Mesothelial cell of epicardium (in vitro differentiated cells): ENCODE measurements at places on chromosomes 4 and X. TPM values are rescaled to one million over a fixed set of nuclear protein-coding genes. Genes with fewer than 3 reads are reported as not detected.

Gene VSIG4
- not detected in 3 replicates for total RNA-seq

Gene SULT1E1
- 118 to 122 TPM (median 121 TPM) in 3 replicates for total RNA-seq

Gene BEND2
- not detected in 3 replicates for total RNA-seq

Gene HOPX
- 2.7 to 3.3 TPM (median 3.1 TPM) in 3 replicates for total RNA-seq

Gene MAGEE1
- 7.0 to 7.9 TPM (median 7.8 TPM) in 3 replicates for total RNA-seq

GRCh38 chrX:126967225-126967624 is 147.7 kb downstream of the PRR32 start:
- no peaks in the 10 kb centered on the region for H3K4me1 ChIP-seq
- H3K27ac ChIP-seq = no peak overlapping the region
- no peaks in the 10 kb centered on the region for H3K27me3 ChIP-seq
- no peak for DNase-seq
- no peak overlapping the region for H3K4me3 ChIP-seq
- no peaks in the 10 kb centered on the region for H3K36me3 ChIP-seq

DNA sequence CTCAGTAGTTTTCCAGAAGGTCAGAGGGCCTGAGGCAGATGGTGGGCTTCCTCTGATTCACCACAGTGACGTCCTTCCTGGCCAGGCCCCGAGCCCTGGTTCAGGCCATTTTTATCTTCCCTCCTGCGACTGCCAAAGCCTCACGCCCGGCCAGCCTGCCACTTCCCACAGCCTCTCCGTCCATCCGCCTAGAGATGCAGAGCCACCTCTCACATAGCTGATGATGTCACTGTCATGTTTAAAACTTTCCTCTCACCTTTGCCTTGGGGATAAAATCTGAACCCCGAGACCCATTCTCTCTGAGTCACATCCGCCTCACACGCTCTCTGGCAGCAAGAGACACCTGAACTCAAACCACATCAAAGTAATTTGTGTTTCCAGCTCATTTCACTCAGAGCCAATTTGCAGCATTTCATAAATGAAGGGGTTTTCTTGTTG is 175.3 kb downstream of the QDPR start:
- DNase-seq = no peak
- H3K4me1 ChIP-seq = no peaks in the 10 kb centered on the region
- no peak overlapping the region for H3K27ac ChIP-seq

GRCh38 chrX:119105826-119106225 is 21.8 kb downstream of the KIAA1210 start:
- H3K4me3 ChIP-seq = no peak overlapping the region
- peaks cover 4% of the 10 kb centered on the region for H3K27me3 ChIP-seq
- DNase-seq = no peak
- H3K27ac ChIP-seq = no peak overlapping the region
- H3K36me3 ChIP-seq = no peaks in the 10 kb centered on the region

DNA sequence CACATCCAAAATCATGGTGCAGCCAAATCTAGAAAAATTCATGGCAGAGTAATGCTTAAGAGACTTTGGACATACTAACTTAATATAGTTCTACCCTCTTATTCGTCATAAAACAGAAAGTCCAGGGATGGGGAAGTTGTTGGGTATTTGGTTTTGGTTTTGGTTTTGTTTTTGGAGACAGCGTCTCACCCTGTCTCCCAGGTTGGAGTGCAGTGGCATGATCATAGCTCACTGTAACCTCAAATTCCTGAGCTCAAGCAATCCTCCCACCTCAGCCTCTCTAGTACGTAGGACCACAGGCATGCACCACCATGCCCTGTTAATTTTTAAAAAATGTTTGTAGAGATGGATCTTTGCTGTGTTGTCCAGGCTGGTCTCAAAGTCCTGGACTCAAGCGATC is 271.8 kb upstream of the TENM3 start:
- no peak for DNase-seq
- H3K36me3 ChIP-seq = peaks cover 3% of the 10 kb centered on the region
- no peaks in the 10 kb centered on the region for H3K27me3 ChIP-seq

- H3K4me3 ChIP-seq = no peak overlapping the region
- peak overlapping the region; percentile 32 for H3K27ac ChIP-seq
- H3K27me3 ChIP-seq = peaks cover 1% of the 10 kb centered on the region
- peaks cover 22% of the 10 kb centered on the region for H3K4me1 ChIP-seq
- DNase-seq = no peak
These were observed 534.4 kb downstream of the MID1IP1 start for GRCh38 chrX:39335513-39336235.

DNA sequence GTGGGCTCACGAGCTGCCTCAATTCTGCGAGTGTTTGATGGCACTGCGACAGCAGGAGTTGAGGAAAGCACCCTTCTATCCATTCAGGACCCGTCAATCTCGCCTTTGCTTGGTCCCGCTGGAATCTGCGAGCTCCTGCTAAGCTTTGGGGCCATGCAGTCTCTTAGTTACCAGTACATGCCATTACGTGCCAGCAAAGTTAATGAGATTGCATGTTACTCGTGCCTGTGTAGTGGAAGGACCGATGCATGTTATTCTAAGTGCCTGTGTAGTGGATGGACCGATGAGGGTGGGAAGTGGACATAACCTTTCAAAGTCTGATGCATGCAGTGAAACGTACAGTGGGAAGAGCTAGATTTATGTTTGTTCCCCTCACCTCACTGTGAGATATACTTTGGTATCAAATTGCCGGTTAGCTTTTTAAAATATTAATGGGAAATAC is 569 bp downstream of the RPS3A start:
- peaks cover 23% of the 10 kb centered on the region for H3K4me1 ChIP-seq
- peak overlapping the region; percentile 99 for H3K4me3 ChIP-seq
- no peaks in the 10 kb centered on the region for H3K27me3 ChIP-seq
- H3K36me3 ChIP-seq = peaks cover 23% of the 10 kb centered on the region
- DNase-seq = no peak

DNA sequence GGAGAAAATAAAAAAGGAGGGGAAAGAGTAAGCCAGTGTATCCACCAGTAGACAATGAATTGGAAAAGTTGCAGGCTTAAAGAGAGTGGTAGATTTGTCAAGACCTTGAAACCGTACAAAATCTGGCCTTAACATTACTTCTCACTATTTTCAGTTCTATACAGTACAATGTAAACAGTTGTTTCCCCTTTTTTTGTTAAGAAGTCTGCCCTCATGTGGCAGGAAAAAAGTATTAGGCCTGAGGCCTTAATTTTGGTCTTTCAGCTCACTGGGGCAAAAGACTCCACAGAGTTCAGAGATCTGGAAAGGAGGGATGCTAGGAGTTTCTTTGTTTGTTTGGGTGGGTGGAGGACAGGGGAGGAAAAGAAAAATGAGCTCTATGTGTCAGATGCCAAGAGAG is 92.8 kb upstream of the CCDC160 start:
- peaks cover 2% of the 10 kb centered on the region for H3K27me3 ChIP-seq
- H3K4me3 ChIP-seq = no peak overlapping the region
- no peaks in the 10 kb centered on the region for H3K36me3 ChIP-seq
- H3K27ac ChIP-seq = no peak overlapping the region
- no peak for DNase-seq

- H3K36me3 ChIP-seq = no peaks in the 10 kb centered on the region
- H3K27ac ChIP-seq = peak overlapping the region; percentile 86
- no peaks in the 10 kb centered on the region for H3K27me3 ChIP-seq
These were observed 86.0 kb downstream of the RTL5 start for GRCh38 chrX:72045552-72046277.

- H3K27me3 ChIP-seq = no peaks in the 10 kb centered on the region
- peaks cover 25% of the 10 kb centered on the region for H3K4me1 ChIP-seq
- no peak for DNase-seq
- no peak overlapping the region for H3K4me3 ChIP-seq
- H3K27ac ChIP-seq = no peak overlapping the region
- no peaks in the 10 kb centered on the region for H3K36me3 ChIP-seq
These were observed 55.5 kb upstream of the TRIM2 start for GRCh38 chr4:153148791-153149190.

GRCh38 chr4:185999207-185999606 is 69.7 kb upstream of the TLR3 start:
- H3K27me3 ChIP-seq = no peaks in the 10 kb centered on the region
- H3K4me1 ChIP-seq = no peaks in the 10 kb centered on the region
- H3K4me3 ChIP-seq = no peak overlapping the region
- DNase-seq = no peak

DNA sequence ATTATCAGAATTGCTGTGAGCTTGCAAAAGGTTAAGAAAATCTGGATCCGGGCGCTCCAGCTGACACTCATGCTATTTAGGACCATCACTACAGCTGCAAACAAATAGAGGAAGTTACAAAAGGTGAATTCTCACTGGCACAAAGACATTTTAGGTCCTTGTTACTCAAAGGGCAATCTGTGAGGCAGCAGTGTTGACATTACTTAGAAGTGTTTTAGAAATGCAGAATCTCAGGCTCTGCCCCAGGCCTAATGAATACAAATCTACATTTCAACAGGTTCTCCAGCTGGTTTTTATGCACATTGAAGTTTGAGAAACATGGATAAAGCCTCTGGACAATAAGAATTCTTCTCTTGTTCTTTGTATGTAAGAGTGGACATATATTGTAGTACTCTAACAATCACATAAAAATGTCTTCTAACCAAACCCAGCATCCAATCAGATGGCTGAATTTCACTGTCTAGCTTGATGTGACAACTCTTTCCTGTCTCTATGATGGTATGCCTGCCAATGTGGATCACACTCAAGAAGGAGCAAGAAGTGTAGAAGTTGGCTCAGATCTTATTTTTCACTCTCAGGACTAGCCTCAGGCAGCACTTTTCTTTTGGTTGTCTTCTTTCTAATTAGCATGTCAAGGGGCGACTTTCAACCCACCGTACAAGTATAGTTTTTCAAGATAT is 18.8 kb downstream of the SLC7A11 start:
- DNase-seq = no peak
- H3K27ac ChIP-seq = no peak overlapping the region
- peaks cover 17% of the 10 kb centered on the region for H3K4me1 ChIP-seq
- H3K36me3 ChIP-seq = peaks cover 2% of the 10 kb centered on the region
- H3K27me3 ChIP-seq = no peaks in the 10 kb centered on the region
- no peak overlapping the region for H3K4me3 ChIP-seq

GRCh38 chr4:24801136-24801855 is 5.9 kb downstream of the SOD3 start:
- H3K27ac ChIP-seq = no peak overlapping the region
- DNase-seq = no peak
- H3K27me3 ChIP-seq = peaks cover 58% of the 10 kb centered on the region
- peak overlapping the region; percentile 52 for H3K4me3 ChIP-seq

DNA sequence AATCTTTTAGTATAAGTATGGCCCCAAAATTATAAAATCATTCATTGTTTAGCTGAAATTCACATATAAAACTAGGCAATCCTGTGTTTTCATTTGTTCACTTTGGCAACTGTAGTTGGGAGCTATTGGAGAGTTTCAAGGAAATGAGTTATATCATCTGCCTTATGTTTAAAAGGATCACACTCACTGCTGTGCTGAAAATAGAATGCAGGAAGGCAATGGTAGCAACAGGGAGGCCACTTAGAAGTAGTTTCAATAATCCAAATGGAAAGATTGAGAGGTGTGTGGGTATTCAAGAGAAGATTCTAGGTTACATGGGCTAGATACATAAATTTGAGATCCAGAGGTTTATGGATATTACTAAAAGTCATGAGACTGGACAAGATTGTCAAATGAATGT is 184.9 kb downstream of the PDGFC start:
- no peaks in the 10 kb centered on the region for H3K27me3 ChIP-seq

DNA sequence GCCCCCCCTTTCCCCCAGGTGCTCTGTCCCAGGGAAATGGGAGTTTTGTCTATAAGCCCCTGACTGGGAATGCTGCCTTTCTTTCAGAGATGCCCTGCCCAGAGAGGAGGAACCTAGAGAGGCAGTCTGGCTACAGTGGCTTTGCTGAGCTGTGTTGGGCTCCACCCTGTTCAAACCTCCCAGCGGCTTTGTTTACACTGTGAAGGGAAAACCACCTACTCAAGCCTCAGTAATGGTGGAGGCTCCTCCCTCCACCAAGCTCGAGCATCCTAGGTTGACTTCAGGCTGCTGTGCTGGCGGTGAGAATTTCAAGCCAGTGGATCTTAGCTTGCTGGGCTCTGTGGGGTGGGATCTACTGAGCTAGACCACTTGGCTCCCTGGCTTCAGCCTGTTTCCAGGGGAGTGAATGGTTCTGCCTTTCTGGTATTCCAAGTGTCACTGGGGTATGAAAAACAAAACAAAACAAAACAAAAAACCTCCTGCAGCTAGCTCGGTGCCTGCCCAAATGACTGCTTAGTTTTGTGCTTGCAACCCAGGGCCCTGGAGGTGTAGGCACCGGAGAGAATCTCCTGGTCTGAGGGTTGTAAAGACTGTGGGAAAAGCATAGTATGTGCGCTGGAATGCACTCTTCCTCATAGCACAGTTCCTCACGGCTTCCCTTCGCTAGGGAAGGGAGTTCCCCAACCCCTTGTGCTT is 41.7 kb downstream of the ITM2A start:
- no peak for DNase-seq
- H3K36me3 ChIP-seq = no peaks in the 10 kb centered on the region
- H3K27me3 ChIP-seq = no peaks in the 10 kb centered on the region

DNA sequence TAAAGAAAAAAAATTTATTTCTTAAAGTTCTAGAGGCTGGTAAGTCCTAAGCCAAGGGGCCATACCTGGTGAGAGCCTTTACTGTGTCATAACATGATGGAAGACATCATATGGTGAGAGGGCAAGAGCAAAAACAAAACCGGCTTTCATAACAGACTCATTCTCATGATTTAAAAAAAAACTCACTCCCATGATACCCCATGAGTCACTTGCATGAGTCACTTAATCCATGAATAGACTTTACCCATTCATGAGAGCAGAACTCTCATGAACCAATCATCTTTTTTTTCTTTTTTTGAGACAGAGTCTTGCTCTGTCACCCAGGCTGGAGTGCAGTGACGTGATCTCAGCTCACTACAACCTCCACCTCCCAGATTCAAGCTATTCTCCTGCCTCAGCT is 369.7 kb upstream of the DIAPH2 start:
- H3K4me1 ChIP-seq = no peaks in the 10 kb centered on the region
- H3K27ac ChIP-seq = no peak overlapping the region
- H3K27me3 ChIP-seq = no peaks in the 10 kb centered on the region
- no peaks in the 10 kb centered on the region for H3K36me3 ChIP-seq

DNA sequence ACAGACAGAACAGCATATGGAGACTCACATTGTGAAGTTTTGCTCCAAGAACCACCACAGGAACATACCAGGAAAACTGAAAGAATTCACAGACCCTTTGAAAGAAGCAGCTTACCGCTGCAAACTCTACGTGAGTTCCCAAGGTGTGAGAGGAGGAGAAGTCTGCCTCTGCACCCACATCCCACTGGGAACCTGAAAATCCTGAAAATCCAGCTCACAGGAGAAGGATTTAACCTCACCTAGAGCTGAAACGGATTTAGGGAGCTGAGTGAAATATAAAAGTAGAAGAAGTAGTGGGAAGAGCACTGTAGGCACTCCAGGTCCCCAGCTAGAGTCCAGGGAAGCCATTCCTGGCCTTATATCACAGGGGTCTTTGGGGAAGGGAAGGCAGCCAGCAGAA is 80.0 kb downstream of the FHIP1A start:
- no peaks in the 10 kb centered on the region for H3K27me3 ChIP-seq
- H3K4me1 ChIP-seq = peaks cover 26% of the 10 kb centered on the region
- H3K27ac ChIP-seq = peak overlapping the region; percentile 62
- no peak overlapping the region for H3K4me3 ChIP-seq
